ENCODE measurements at places on chromosomes 11 and 22.

DNA sequence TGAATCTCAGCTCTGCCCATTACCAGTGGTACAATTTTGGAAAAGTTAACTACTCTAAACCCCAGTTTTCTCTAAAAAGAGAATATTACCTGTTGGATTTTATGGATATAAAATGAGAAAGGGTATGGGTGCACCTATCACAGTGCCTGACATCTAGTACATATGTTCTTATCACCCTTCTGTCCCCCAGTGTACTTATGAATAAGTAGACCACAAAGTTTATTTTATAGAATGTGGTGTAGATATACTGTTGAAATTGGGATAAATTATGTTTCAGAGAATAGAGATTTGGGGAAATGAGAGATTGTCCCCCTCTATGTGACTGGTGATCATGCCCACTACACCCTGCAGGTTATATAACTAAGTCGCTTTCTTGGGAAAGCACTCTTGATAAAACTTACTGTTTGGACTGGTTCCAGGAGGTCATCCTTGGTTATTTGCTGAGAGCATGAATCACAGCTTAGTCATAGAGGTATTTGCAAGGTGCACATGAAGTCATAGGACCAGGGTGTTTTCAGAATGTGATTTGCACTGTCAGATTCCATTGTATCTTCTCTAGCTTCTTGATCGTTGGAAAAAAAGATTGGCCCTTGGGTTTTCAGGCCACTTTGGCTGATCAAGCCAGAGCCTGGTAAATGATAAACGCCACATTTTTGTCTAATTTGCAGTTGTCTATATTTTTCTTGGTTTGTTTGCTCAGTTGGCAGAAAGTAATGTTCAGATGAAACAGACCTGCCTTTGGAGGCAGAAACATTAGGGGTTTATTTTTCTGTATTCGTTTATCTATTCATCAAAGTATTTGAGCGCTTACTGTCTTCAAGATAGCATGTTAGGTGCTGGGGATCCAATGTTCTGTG is 21.3 kb downstream of the STX3 start:
- DNase-seq = no peak

GRCh38 chr11:70503468-70504221 is 105.3 kb downstream of the CTTN start:
- no peak for DNase-seq

DNA sequence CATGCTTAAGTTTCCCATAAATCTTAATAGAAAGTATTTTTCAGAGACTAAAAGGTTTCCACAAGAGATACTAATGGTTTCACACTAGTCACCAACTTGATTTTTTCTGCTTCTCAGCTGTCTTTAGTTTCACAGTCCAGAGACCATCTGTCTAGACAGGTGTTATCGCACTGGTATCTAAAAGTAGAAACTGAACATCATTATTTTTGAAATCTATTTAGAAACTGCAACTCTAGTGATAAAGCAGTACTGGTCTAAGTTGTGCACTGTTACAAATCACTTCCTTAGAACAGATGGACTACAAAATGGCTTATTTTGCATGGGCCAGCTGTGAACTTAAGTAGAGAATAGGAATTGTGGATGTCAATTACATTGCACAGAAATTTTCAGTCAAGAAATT is 78.0 kb downstream of the CNTN5 start:
- DNase-seq = no peak

GRCh38 chr22:24419475-24419850 is 7.9 kb upstream of the ADORA2A start:
- no peak for DNase-seq

DNA sequence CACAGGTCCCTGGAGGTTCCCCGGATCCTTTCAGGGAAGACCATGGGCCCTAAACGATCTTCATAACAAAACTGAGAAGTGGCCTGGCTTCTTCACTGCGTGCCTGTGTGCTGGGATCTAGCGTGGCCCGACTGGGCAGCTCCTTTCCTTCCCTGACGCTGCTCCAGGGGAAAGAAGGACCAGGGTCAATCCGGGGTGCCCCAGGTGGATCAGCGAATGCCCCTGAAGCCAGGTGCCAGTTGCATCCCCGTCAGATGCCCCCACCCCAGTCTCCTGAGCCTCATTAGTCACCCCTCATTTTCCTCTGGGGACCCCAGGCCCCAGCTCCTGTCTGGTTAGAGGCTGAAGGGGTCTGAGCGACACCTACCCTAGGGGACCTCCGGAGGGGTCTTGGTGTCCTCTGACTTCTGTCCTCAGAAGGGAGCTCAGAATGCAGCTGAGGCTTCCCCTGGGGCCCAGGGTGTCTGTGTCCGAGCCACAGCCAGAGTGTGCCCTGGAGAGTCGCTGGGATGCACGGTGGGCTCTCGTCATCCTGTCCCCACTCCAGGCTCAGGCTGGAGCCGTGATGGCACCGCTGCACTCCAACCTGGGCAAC is 18.7 kb upstream of the MUC6 start:
- no peak for DNase-seq

DNA sequence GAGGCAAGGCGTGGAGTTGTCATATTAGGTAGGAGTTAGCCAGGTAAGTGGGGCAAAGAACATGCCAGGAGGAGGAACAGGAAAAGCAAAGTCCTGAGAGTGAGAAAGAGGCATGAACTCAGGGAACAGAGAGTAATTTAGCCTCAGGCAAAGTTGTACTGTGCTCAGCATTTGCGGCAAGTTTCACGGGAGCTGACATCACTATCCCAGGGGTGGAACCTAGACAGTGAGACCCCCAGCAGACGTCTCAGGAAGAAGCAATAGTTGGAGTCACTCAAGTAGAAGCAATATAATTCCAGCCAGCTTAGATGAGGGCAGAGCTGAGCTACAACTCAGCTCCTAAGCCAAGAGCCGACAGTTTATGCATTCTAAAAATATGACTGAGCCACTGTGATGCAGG is 426.0 kb upstream of the ISX start:
- DNase-seq = no peak

GRCh38 chr22:50734986-50735738 is 2.8 kb upstream of the ACR start:
- DNase-seq = no peak

- DNase-seq = no peak
These were observed 303.6 kb downstream of the OPCML start for GRCh38 chr11:133228471-133229329.

Data from T-cell (primary cell).